NCI-H1436 treated with DMSO at 0.1 percent for 48 hours (cell line): ENCODE measurements at places on chromosomes 11 and 22.

DNA sequence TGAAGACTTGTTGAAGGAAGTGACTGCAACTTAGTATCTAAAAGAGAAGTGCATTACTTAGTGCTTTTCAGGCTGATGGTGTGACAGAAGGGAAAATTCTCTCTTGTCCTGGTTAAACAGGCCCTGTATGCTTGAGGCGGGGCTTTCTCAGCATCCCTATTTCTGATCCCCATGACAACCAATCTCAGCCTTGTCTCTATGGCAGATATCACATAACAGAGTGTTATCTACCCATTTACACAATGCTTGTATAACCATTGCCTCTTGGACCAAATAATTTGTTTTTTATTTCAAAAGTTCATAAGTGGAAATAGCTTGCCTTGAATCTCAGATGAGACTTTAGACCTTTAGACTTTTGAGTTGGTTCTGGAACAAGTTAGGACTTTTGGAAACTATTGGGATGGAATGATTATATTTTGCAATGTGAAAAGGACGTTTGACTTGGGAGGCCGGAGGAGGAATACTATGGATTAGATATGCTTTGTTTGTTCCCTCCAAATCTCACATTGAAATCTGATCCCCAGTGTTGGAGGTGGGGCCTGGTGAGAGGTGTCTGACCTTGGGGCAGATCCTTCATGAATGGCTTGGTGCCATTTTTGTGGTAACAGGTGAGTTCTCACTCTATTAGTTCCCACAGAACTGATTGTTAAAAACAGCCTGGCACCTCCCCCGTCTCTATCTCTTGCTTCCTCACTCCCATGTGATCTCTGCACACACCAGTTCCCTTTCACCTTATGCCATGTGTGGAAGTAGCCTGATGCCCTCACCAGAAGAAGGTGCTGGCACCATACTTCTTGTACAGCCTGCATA is 3.1 kb upstream of the GLYAT start:
- no peak for DNase-seq

GRCh38 chr22:39098576-39098975 is 1.5 kb downstream of the APOBEC3H start:
- DNase-seq = no peak

DNA sequence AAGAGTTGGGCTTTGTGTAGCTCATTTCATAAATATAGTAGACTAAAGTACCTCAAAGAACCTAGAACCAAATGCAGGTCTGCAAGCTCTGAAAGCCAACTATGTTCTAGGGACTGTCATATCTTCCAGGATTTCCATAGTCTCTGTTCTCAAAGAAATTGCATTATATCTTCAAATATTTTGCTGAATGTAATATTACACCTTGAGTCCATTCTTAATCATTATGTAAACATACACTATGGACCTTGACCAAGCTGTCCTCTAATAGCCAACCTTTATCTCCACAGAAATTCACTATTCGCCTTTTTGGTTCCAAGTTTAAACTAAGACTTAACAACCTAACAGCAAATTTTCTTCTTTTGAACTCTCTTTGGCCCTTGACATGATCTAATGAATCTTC is 678.7 kb upstream of the ARHGAP42 start:
- no peak for DNase-seq

DNA sequence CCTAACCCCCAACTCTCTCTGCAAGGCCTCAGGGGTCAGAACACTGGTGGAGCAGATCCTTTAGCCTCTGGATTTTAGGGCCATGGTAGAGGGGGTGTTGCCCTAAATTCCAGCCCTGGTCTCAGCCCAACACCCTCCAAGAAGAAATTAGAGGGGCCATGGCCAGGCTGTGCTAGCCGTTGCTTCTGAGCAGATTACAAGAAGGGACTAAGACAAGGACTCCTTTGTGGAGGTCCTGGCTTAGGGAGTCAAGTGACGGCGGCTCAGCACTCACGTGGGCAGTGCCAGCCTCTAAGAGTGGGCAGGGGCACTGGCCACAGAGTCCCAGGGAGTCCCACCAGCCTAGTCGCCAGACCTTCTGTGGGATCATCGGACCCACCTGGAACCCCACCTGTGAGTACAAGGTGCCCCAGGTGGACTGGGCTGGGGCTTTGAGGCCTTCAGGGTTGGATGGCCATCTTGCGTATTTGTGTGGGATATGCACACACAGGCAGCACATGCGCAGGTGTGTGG is at the start of gene BEST1:
TSS of gene BEST1 (plus strand) at position 317 of the 513 bp plus-strand sequence. CDS start 1,456 bp downstream, outside the sequence.
- no peak for DNase-seq

- no peak for DNase-seq
Observed at GRCh38 chr11:92658733-92659132, 310.7 kb upstream of the MTNR1B start.

- DNase-seq = no peak
Observed at GRCh38 chr11:32400196-32400595, 35.1 kb downstream of the WT1 start.
